Epithelial cell of proximal tubule (primary cell): ENCODE measurements at places on chromosomes 11 and 22. TPM values are rescaled to one million over a fixed set of nuclear protein-coding genes. Genes with fewer than 3 reads are reported as not detected.

The INPP5J gene
- 1.2 and 3.0 TPM in 2 replicates for total RNA-seq

DNA sequence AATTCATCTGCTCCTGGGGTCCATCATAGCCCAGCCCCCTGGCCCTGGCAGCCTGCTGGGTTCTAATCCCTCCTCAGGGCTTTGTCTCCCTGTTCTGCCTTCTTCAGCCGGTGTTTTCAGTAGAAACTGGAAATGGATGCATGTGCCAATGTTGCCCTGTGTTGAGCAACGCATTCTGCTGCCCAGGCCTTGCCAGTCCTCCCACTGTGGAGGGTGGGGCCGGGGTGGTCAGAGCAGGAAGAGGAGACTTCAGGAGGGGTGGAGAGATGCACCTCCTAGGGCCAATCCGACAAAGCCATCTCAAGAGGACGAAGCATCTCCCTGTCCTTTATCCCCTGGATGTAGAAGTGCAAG lies 27.6 kb upstream of the ZBTB16 start:
- DNase-seq = no peak

- DNase-seq = no peak
Observed at GRCh38 chr11:2825261-2825888, 60.2 kb downstream of the CDKN1C start.

- peak; percentile 44 for DNase-seq
Observed at GRCh38 chr11:46675288-46675851, 25.0 kb downstream of the ARHGAP1 start.

The MAPK8IP2 gene
- total RNA-seq = 0.23 and 0.43 TPM in 2 replicates

DNA sequence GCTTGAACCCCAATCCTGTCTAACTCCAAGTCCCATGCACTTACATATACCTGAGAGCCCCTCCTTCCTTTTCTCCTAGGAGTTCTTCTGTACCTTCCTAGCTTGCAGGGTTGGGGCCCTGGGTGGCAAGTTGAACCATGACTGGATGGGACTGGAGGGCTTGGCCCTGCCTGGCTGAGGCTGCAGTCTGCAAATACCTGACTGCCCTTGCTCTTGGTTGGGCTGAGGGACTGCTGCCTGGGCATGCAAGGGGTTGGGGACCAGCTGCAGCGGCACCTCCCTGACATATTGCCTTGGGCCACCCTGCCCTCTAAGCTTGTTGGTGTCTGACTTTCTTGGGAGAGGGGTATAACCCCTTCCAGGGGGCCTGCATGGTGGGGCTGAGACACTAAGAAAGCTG lies 9.8 kb upstream of the SLC39A13 start:
- DNase-seq = no peak

- no peak for DNase-seq
Observed at GRCh38 chr11:78161346-78161745, 21.9 kb upstream of the ALG8 start.

The MUC6 gene
- total RNA-seq = not detected in 2 replicates

- no peak for DNase-seq
Observed at GRCh38 chr11:61162092-61162941, 1.1 kb upstream of the VPS37C start.

The PDGFD gene
- total RNA-seq = 2.0 and 3.4 TPM in 2 replicates

- no peak for DNase-seq
Observed at GRCh38 chr11:75154646-75155569, 4.0 kb downstream of the SLCO2B1 start.

- no peak for DNase-seq
Observed at GRCh38 chr11:37394236-37394870, 796.3 kb upstream of the RAG2 start.

DNA sequence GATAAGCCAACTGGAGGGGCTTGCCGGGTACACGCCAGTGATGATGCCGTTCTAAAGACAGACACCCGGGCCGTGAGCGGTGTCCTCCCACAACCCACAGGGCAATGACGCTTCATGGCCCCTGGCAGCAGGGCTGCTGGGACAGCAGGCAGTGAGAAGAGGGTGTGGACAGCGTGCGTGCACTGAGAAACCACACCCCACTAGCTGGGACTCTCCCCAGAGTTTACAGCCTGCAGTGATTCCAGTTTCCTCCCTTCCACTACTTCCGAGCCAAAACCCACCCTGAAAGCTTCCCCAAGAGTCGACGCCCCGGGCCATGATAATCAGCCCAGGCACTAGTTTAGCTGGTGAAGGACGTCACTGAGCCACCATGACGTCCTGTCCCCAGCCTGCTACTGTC lies 29.2 kb downstream of the CPT1A start:
- DNase-seq = no peak

DNA sequence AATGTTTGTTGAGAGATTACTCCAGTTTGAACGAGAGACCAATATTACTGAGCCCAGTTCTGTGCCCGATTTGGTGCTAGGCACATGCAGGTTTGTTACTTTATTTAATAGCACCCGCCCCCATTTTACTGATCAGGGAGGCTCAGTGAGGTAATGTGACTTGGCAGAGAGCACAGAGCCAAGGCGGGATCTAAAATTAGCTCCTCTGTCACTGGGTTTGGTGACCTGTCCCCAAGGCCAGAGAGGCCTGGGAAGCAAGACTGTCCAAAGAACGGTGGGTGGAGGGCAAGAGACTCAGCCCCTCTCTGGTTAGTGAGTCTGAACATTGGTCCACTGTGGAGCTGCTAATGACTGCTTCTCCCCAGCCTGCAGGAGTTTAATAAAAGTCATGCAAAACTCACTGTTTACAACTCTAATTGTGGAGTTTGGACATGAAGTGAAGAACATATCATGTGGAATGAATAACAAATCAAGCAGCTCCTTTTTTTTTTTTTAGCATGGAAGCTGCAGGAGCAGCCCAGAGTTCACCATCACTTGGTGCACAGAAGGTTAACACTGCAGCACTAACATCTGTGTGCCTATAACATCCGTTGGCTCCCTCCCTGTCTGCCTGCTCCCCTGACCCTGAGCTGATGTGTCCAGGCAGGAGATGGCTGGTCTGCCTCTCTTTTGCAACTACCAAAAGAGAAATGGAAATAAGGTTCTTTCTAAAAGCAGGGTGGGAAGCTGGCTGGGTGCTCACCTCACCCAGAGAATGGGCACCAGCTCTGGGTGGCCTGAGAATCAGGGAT lies 39.0 kb downstream of the CSNK2A3 start:
- no peak for DNase-seq

DNA sequence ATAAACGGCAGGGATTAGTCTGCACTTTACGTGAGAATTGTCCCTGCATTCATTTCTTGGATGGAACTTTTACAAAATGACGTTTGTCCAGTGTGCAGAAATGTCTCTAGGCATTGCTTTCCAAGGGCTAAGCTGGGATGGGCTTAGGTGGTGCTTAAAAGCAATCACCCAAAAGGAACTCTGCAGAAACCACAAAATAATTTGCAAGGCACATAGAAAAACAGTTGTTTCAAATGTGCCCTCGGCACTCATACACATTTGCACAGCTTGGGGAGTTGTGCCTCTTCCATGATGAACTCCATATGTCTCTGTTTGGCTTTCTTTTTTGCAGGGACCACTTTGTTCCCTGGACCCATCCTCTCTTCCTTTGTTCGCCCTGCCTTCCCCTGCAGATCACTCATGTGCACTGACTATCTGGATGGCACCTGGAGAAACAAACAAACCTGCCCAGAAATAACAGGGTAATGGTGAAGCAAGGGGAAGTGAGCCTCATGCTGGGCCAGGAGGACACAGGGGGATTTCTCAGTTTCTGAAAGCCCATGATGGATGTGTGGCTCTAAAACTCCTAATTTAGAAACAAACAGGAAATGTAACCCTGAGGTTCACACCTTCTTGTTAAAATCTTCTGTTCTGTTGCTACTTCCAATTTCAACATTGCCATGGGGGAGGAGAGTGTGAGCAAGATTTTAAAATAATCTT lies 150.2 kb downstream of the SNX19 start:
- no peak for DNase-seq

DNA sequence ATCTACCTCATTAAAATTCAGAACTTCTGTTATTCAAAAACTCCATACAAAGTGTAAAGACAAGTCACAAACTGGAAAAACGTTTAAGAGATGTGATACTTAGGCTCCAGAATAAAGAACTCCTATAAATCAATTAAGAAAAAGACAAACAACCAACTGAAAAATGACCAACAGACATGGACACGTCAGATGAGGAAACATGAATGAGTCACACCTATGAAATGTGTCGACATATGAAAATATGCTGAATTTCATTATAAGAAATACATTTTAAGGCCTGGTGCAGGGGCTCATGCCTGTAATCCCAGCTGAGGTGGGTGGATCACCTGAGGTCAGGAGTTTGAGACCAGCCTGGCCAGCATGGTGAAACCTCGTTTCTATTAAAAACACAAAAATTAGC lies 78.7 kb downstream of the ENTHD1 start:
- no peak for DNase-seq

The CECR2 gene
- 2.5 and 3.7 TPM in 2 replicates for total RNA-seq

- DNase-seq = no peak
Observed at GRCh38 chr11:116840224-116840745, 2.9 kb upstream of the APOA1 start.

- no peak for DNase-seq
Observed at GRCh38 chr22:49536571-49537131, 291.0 kb downstream of the BRD1 start.

The SPECC1L gene
- 22.7 and 24.3 TPM in 2 replicates for total RNA-seq

The SPON1 gene
- 20.5 and 22.4 TPM in 2 replicates for total RNA-seq

DNA sequence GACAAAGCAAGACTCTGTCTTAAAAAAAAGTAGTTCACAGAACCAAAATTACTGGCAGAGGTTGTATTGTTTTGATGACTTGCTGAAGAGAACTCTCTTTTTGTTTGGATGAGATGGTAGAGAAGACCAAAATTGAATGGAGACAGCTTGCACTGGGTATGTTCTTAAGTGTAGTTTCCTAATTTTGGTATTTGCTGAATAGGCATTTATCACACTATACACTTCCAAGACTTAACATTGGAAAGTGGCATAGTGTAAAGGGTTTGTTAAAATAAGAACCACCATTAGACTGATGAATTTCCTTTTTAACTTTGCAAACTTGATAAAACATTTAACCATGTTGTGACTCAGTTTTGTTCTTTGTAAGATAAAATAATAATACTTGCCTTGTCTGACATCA lies 5.3 kb upstream of the DCUN1D5 start:
- DNase-seq = no peak

The IFTAP gene
- 13.2 and 19.7 TPM in 2 replicates for total RNA-seq

GRCh38 chr11:44453871-44454270 lies 111.6 kb upstream of the CD82 start:
- no peak for DNase-seq

The GSC2 gene
- total RNA-seq = not detected in 2 replicates

The GNAZ gene
- 5.6 and 10.3 TPM in 2 replicates for total RNA-seq

GRCh38 chr22:41690476-41690875 lies 1.8 kb upstream of the SNU13 start:
- no peak for DNase-seq

DNA sequence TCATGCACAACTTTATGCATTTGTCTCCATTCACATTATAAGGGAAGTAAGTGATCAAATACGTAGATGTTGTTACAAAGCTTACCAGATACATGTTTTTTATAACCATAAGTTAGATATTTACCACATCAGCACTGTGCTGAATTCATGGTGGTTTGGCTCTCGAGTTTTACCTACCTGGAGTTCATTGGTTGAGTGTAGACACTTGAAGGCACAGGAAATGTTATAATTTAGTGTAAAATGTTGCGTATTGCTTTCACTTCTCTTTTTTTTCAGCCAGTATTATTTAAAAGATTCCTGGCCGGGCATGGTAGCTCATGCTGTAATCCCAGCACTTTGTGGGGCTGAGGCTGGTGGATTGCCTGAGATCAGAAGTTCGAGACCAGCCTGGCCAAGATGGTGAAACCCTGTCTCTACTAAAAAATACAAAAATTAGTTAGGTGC lies 53.1 kb upstream of the GRK2 start:
- no peak for DNase-seq

GRCh38 chr11:133819114-133819513 lies 26.2 kb downstream of the SPATA19 start:
- no peak for DNase-seq

- DNase-seq = no peak
Observed at GRCh38 chr11:109972181-109972715, 120.9 kb upstream of the ZC3H12C start.

DNA sequence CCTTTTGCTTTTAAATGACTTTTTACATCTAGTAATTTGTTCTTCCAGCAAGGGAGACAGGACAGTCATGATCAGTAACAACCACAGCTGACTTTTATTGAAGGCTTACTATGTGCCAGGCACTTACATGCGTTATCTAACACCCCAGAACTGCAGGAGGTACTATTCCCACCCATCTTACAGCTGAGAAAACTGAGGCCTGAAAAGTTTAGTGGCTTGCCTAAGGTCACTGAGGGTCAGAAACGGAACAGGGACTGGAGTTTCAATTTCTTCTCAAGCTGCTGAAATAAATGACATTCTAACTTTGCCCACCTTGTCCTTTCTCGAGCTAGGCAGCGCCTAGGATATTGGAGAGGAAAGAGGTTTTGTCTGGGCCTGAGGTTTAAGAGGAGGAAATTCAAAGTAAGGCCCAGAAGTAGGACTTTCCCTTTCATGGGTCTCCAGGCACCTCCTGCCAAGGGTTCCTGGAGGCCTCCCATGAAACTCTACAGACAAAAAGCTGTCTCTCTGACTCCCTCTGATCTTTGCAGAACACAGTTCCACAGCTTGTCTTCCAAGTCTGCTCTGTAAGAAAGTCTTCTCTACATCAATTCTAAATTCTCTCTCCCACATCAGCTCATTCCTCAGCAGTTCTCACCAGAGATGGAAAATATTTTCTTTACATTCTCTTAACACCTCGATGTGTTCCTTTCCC lies 102.2 kb downstream of the NAT10 start:
- no peak for DNase-seq
